SW480 (cell line): ENCODE measurements at places on chromosomes 1 and 21.

DNA sequence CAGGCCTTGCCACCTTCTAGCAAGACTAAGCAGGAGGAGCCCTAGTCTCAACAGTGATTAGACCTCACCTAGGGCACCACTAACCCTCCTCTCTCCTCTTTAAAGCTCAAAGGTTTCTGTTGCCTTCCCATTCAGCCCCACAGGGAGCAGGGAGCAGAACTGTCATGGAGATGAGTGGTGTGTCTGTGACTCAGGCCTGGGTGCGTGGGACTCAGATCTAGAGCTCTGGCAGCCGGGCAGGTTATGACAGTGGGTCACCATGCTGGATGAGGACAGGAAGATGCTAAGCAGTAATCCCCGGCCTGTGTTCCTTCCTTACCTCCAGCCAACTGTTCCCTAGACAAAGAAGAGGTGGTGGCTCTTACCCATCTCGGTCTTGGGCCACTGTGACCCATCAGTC lies 60.1 kb upstream of the COA6 start:
- no peak for DNase-seq

DNA sequence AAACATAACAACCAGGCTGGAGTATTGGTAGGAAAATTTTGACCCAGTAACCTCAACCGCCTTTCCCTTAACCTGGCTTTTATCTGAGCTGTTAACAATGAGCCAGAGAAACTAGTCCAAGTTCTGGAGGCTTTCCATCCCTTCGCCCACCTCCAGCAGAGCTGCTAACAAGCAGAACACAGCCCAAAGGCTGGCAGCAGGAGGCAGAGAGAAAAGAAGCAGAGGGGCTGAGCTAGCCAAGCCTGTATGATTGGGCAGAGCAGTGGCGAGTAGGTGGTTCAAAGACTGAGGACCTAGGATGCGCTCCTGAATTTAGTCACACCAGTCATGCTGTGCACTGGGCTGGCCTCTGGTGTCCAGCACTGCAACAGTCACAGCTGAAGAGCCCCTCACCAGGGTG lies 123.0 kb downstream of the TNR start:
- DNase-seq, result no peak

DNA sequence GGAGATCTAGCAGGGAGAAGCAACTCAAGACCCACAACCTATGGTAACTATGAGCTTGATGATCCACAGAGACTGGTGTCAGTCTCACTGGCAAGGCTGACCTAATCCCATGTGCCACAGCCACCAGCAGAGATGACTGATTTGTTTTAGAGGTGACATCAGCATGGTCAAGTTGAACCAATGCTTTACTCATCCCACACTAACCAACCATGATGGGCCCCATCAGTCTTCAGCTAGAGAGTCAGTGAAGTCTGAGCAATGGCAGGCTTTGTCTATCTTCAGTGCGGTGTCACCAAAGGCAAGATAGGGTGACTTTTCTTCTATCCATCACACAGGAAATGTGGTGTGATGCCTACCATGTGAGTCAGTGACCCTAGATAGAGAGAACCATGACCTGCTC lies 1470.7 kb downstream of the NCAM2 start:
- no peak for DNase-seq

DNA sequence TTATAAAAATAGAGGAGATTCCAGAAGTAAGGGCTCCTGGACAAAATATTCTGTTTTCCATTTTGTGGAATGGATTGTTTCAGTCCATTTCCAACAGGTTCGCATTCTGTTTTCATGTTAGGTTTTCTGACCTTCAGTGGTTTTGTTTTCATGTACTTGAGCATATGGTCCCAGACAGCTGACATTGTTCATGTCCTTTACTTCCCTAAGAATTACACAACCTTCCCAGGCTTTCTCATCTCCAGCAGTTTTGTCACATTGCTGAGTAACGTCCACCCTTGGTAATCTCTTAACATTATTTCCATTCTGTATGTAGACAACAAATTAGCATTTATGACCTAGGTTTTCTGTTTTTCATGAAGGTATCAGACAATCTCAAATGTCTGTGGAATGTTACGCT lies 21.0 kb upstream of the ERRFI1 start:
- no peak for DNase-seq

- DNase-seq, result peak; percentile 5
Measured at GRCh38 chr1:173669491-173669941, at the start of gene ANKRD45. Gene ANKRD45 (minus strand): TSS chr1:173669851. CDS start chr1:173659418, 10,433 bp downstream.

- no peak for DNase-seq
Measured at GRCh38 chr1:199007423-199007822, 368.6 kb downstream of the PTPRC start.

- no peak for DNase-seq
Measured at GRCh38 chr1:118842452-118843201, 145.5 kb downstream of the TBX15 start.
